Caco-2 (cell line): ENCODE measurements at places on chromosomes 3 and 15. TPM values are rescaled to one million over a fixed set of nuclear protein-coding genes. Genes with fewer than 3 reads are reported as not detected.

Gene NR1I2
- not detected in 2 replicates for total RNA-seq

Gene NUP210
- 58.5 and 63.7 TPM in 2 replicates for total RNA-seq

Gene FETUB
- total RNA-seq, result 0.30 TPM in 1 of 2 replicates, not detected in the other

DNA sequence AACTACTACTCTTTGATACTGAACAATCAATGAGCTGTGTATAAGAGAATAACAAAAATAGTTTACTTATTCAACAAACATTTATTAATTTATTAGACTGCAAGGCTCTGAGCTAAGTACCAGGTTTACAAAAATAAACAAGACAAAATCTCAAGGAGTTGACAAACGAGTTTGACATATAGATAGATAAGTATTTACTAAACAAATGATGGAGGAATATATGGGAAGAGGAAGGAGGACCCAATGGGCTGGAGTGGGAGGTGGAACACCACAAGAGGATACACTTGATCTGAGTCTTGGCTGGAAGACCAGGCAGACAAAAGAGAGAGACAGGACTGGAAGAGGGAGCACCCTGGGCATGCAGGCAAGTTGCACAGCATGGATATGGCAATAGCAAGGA, 47.5 kb upstream of the FSIP1 start:
- no peak for DNase-seq

- no peak for DNase-seq
Measured at GRCh38 chr15:81567924-81568323, 193.9 kb upstream of the TMC3 start.

DNA sequence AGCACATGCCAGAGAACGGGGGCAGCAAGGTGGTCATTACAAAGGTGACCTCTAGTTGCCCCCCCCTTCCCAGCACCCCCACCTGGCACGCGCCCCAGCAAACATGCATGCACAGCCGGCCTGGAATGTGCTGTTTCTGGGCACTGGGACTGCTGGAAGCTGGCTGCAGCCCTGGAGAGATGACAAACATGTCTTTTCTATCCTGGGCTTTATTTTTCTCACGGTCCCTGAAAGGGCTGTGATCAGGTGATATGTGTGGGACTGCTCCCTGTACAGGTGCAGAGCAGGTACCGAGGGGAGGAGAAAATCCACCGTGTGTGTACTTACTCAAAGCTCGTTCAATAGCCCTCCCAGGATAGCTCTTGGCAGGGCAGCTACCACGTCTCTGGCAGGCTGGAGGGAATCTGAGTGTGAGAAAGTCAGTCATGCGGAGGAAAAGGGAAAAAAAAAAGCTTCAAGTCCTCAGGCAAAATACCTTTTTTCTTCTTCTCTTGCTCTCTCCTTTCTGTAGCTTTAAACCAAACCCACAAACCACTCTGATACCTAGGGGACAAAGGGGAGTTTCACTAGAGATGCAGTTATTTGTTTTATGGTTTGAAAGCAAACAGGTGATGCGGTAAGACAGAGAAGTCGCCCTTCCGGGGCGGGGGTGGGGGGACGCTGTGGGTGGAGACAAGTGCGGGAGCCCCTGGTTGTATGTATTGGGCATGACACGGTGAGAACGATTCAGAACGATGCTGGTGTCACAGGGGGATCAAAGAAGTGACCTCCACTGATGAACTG, 5.0 kb upstream of the HES1 start:
- peak; percentile 82 for DNase-seq

GRCh38 chr15:73161546-73161945, 109.3 kb downstream of the NEO1 start:
- no peak for DNase-seq

- DNase-seq, result peak; percentile 43
Measured at GRCh38 chr15:29090617-29091466, 178.8 kb downstream of the NSMCE3 start.

DNA sequence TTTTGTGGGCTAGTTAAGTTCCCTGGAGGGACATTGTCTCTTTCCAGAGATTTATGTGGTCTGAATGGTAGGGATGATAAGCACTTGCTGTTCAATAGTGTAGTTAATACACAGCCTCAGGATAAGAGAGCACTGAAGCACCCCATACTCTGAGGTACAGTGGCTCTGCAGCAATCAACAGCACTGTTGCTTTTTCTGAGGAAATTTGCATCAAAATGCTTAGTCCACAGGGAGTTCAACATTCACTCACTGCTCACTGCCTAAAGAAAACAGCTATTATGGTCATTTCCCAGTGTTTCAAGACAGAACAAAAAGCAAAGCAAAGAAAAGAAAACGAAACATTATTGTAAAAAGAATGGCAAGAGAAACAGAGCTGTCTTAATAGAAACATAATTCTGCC, 441.9 kb downstream of the PLOD2 start:
- no peak for DNase-seq

DNA sequence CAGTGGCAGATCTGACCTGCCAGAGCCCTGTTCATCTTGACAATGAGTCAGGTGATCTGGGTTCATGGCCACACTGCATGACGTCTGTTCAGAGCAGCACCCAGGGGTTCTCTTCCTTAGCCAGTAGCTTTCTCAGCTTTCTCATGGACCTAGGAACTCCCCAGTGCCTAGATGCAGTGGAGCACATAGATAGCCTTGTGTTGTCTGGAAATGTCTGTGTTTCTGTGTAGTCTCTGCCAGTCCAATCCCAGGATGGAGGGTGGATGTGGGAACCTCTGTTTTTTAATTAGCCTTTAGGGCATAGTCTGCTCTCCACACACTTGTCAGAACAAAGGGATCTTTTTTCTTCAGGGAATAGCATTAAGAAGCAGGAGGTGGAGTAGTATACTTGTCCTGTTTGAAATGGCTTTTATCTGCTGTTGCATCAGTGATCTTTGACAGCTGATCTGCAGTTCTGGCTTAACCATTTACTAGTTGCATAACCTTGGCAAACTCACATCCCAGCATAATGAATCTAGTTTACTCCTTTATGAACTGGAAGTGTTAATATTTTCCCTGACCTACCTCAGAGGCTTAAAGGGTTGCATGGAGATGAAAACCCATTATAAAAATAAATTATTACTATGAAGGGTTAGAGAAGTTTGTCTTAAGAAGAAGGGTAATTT, 16.1 kb upstream of the CACNA1D start:
- peak; percentile 67 for DNase-seq

GRCh38 chr3:175107231-175107630, 248.1 kb downstream of the NAALADL2 start:
- DNase-seq, result no peak

DNA sequence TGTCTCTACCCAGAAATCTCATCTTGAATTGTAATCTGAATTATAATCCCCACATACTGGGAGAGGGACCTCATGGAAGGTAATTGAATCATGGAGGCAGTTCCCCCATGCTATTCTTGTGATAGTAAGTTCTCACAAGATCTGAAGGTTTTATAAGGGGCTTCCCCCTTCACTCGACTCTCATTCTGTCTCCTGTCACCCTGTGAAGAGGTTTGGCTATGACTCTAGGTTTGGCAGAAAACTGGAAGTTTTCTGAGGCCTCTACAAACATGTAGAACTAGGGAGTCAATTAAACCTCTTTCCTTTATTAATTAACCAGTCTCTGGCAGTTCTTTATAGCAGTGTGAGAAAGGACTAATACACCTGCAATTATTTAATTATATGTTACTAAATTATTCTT, 125.2 kb upstream of the TGFBR2 start:
- DNase-seq, result no peak

GRCh38 chr3:127385540-127385870, 97.7 kb upstream of the PRR20G start:
- DNase-seq, result no peak

- no peak for DNase-seq
Measured at GRCh38 chr3:115704661-115705338, 81.5 kb downstream of the GAP43 start.

- DNase-seq, result no peak
Measured at GRCh38 chr3:104018541-104018940, 1348.2 kb upstream of the ALCAM start.

GRCh38 chr3:150433347-150433746, 25.2 kb downstream of the TSC22D2 start:
- DNase-seq, result no peak

DNA sequence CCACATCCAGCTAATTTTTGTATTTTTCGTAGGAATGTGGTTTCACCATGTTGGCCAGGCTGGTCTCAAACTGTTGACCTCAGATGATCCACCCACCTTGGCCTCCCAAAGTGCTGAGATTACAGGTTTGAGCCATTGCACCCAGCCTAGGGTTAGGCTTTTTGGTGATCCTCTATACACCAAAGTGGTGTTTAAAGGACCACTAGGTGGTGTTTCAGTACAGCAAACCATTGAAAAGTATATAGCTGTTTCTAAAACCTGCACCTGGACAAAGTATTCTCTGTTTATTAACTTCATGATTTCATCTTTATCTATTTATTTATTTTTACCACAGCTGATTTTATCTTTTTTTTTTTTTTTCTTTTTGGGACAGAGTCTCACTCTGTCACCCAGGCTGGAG, 68.4 kb downstream of the MINDY2 start:
- peak; percentile 15 for DNase-seq

GRCh38 chr15:45023659-45024225, 747 bp downstream of the SORD start:
- no peak for DNase-seq

- DNase-seq, result no peak
Measured at GRCh38 chr3:55875113-55875512, 388.0 kb upstream of the WNT5A start.

DNA sequence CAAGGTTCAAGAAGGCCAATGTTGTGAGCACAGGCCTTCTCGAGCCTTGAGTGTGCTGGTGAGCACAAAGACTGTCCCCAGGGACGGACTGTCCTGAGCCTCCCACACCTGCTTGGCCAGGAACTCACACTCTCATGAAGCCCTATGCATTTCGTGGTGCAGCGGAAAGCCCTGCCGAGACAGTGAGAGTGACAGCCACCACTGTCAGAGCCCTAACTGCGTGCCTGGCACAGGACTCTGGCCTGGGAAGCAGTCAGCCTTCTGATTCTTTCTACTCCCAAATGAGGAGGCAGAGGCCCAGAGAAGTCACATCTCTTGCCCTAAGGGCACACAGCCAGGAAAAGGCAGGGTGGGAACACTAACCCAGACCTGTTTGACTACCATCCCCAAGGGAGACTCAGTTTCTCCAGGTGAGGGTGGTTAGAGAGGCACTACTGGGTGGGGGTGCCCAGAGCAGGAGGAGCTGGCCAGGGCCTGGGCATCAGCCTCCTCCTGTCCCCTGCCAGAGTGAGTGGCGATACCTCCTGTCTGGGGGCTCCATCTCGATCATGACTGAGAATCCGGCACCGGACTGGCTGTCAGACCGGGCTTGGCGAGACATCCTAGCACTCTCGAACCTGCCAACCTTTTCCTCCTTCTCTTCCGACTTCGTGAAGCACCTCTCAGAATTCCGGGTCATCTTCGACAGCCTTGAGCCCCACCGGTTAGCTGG, 50.8 kb downstream of the SEMA3G start:
- DNase-seq, result no peak
